ENCODE measurements at places on chromosomes 2 and 18.

DNA sequence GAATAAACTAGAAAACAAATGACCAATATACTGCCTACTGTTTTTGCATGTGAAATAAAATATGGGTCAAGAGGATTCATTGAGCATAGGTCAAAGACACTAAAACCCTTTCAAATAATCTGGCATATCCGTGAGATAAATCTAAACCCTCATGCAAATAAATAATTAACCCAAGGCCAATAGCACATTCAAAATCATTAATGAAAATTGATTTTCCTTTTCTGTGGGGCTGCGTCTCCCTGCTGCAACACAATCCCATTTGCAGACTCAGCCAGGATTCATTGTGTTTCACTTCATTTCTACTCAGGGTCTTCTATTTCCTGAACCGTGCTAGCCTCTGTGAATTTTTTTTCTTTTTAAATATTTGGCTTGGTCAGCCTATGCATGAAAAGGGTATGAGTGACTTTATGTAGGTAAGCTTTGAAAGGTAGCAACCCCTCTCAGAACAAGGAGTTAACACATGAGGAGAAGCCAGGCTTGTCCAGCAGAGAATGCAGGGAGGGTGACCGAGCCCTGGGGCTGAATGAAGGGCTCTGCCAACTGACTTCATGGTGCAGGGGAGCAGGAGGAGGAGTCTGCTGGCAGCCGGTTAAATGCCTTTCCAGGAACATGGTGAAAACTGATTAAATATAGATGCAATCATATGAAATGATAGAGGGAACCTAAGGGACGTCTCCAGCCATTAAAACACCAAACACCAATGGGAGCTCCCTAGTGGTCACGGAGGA is 10.3 kb upstream of the CTAGE1 start:
- no peak for ATAC-seq

DNA sequence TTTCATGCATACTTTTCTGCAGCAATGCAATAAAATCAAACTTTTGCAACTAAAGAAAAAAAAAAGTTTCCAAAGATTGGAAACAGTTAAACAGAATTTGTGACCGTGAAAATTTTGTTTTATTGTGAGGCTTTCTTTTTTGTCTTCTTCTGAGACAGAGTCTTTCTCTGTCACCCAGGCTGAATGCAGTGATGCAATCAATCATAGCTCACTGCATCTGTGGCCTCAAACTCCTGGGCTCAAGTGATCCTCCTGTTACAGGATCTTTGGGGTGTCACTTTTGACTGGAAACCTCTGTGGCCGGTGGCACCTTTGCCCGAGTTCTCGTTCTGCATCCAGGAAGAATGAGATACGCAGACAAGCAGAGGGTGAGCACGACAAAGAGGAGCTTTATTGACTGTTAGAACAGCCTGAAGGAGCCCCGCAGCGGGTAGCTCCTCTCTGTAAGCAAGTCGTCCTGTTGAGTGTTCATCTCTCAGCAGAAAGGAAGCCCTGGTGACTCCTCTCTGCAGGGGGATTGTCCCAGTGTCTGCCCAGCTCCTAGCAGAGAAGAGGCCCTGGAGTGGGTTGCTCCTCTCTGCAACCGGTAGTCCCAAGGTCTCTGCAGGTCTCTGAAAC is 16.9 kb upstream of the ILKAP start:
- ATAC-seq: no peak

GRCh38 chr2:86598966-86599365 is 24.7 kb downstream of the RNF103 start:
- ATAC-seq: no peak

DNA sequence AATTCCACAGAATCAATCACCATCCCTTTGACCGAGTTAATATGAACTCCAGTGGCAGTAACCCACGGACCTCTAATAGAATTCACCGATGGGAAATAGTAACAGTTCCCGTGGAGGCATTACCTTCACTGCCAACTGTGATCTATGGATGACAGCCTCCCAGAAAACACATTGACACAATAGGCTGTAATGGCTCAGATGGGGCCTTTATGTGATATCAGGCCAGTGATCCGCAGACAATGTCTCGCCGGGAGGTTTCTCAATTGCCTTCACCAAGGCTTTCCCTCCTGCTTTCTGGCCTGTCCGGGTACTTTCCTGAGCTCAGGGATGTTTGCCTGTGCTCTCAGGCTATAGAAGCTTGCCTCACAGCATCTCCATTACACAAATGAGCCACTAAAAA is 34.4 kb upstream of the KLF7 start:
- no peak for ATAC-seq

DNA sequence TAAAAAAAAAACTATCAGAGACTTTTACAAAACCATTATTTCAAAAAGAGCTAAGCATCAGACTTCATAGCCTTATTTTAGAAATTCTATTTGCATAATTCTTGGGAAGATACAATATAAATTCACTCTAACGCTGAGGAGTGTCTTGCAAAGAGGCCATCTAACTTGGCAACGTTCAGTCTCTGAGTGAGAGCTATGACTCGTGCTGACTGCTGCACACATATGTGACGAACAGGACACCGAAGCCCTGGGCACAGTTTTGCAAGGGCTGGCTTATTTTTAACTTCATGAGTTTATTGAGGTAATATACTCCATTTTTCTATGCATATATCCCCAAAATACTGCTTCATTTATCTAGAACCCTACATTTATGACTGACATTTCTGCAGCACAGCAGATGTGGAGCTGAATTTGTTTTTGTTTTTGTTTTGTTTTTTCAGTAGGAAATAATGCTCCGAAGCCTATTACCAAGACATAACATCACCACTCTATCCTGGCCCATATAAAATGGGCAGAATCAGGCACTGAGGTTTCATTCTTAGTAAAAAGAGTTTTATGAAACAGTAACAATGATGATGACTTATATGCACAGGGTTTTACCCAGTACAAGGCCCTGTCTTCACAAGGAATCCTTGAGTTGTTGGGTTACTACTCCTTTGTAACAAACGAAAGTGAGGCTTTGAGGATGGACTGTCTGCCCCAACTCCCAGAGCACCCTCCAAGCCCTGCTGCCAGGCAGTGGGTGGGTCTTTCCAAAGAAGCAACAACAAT is 68.3 kb downstream of the CRACDL start:
- ATAC-seq: peak; percentile 39

Measured in activated T-helper 17 cell treated with anti-CD3 and anti-CD28 coated beads, Interleukin-2, amount 50 U/mL, for 72 hours (primary cell).